NCI-H345 (cell line): ENCODE measurements at places on chromosomes 7 and 10.

DNA sequence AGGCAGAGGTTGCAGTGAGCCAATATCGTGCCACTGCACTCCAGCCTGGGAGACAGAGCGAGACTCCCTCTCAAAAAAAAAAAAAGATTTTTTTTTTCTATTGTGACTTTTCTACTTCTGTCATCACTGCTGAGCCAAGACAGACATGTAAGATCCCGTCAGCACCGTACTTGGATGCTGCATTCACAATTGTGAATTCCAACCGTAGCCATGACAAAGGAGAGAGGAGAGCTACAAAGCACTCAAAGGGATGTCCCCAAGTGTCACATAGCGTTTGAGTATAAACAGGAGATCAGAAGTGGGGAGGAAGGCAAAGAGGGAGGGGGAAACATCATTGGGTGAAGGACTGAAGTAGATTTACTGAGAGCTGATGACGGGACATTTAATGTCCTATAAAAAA, 144.2 kb downstream of the PRPF18 start:
- no peak for DNase-seq

- no peak for DNase-seq
These were observed 76.4 kb downstream of the MBL2 start for GRCh38 chr10:52696232-52696631.

DNA sequence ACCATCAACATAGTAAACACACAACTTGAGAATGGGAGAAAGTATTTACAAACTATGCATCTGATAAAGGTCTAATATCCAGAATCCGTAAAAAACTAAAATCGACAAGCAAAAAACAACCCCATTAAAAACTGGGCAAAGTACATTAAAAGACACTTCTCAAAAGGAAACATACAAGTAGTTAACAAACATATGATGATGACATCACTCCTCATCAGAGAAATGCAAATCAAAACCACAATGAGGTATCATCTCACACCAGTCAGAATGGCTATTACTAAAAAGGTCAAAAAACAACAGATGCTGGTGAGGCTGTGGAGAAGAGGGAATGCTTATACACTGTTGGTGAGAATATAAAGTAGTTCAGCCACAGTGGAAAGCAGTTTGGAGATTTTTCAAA, 125.1 kb downstream of the TFPI2 start:
- no peak for DNase-seq

- DNase-seq, result no peak
These were observed 35.2 kb downstream of the CCDC71L start for GRCh38 chr7:106625678-106626301.

GRCh38 chr7:129958643-129959470, 6.1 kb upstream of the UBE2H start:
- DNase-seq, result no peak

DNA sequence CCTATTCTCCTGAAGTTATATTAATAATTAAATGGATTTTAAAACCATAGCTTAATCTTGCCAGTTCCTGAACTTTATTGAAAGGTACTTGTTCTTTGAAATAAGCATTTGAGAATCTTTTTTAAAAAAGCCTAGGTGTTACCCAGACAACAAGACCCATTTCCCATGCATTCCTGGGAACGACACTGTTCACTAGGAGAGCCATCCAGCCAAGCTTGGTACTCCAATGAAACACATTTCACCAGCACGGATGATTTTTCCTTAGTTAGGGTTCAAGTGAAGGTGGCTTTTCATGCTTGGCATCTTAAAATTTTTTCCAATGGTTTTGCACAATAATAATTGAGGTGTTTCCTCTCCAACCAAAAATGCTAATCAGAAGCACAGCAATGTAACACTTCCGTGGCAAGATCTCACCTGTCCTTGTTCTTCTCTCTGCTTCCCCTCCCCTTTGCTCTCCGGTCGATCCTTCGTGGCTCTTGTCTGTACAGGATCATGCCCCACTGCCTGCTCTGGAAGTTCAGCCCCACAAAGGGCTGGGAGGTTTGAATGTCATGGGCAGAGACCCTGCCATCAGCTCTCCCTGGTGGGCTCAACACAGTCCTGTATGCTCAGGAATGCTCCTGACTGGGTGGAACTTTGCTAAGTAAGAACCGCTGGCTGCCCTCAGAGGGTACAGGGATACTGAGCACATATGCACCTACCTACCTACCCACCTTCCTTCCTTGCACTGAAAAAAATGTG, 69.7 kb upstream of the AQP1 start:
- DNase-seq, result no peak

GRCh38 chr10:44854693-44855350, 56.3 kb upstream of the TMEM72 start:
- no peak for DNase-seq

- DNase-seq, result no peak
These were observed 57.1 kb downstream of the AOC1 start for GRCh38 chr7:150909200-150909995.

DNA sequence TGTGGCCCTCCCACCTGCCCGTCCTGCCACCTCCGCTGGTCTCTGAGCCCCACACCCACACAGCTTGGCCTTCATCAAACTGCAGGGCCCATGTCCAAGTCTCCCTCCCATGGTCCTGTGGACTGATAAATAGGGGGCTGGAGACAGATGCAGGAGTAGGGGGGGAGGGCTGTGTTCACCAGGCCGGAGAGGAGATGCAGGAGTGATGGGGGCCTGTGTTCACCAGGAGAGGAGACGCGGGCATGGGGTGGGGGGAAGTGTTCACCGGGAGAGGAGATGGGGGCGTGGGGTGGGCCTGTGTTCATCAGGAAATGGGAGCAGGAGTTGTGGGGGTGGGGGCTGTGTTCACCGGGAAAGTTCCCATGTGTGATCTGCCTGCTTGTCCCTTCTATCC, 37.0 kb downstream of the JAKMIP3 start:
- no peak for DNase-seq

DNA sequence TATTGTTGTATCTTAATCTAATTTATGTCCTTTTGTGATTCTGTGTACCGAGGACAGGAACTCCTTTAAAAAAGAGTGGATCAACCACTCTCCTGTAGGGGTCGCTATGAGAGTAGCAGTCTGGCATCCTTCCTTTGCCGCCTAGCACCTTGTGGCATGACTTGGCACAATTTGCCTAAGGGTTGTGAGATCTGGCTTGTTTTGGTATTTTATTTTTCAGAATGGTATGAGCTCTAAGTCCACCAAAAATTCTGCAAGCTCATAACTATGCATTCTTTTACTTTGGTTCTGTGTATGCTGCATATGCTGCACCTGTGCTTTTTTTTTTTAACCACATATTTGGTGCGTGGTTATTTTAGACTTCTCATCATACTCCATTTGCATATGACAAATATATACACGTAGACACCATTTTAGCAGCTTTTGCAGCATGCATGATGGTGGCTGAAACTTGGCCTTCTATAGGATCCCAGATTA, 112.8 kb downstream of the CDK14 start:
- no peak for DNase-seq

DNA sequence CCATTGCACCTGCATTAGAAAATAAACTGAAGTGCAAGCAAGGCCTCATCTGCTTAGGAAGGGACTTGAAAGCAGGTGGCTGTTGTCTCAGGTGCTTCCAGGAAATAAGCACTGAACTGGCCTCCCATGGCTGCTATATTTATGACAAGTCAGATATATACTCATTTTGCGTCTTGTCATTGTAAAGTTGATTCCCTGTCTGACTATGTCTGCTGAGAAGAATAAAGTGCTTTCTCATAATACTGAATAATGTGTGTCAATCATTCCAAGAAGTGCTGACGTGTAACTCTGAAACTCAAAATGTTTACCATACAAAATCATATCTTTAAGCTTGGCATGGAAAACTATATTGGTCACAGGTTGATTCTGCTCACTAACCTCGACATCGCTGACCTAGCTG, 44.9 kb upstream of the SVOPL start:
- no peak for DNase-seq

- no peak for DNase-seq
These were observed 50.6 kb downstream of the ABLIM1 start for GRCh38 chr10:114607358-114607998.

- DNase-seq, result no peak
These were observed 28.3 kb downstream of the GBX1 start for GRCh38 chr7:151139071-151139790.

DNA sequence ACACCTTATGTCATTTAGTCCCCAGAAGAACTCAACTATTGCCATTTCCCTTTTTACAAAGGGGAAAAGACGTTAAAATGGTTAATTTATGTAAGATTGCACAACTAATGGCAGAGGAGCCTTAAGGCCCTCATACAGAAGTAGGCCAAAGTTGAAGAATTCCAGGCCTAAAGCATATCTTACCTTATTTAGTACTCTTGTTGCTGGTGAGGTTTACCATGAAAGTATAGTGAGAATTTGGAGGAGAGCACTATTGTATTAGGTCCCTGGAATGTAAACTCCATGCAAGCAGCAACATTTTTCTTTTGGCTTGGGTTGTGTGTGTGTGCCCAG, 731 bp upstream of the CRPPA start:
- no peak for DNase-seq

- no peak for DNase-seq
These were observed 5.3 kb downstream of the PARD3 start for GRCh38 chr10:34809796-34810195.

DNA sequence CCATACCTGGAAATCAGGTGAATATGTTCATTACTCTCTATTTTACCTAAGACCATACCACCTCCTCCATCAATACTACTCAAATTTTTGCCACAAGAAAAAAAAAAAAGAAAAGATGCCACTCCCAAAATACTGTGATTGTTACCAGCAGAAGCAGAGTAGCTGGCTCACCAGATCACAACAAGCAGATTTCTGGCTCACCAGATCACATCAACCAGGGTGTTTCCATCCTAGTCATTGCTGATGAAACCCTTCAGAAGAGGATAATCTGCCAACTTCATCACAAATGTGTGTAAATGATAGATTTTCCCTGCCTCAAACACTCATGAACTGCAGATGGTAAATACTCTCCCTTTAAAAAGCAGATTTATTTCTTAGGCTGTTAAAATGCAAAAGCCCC, 109.7 kb upstream of the NAMPT start:
- DNase-seq, result no peak

GRCh38 chr7:117827862-117828261, 45.4 kb downstream of the CTTNBP2 start:
- DNase-seq, result peak; percentile 49

DNA sequence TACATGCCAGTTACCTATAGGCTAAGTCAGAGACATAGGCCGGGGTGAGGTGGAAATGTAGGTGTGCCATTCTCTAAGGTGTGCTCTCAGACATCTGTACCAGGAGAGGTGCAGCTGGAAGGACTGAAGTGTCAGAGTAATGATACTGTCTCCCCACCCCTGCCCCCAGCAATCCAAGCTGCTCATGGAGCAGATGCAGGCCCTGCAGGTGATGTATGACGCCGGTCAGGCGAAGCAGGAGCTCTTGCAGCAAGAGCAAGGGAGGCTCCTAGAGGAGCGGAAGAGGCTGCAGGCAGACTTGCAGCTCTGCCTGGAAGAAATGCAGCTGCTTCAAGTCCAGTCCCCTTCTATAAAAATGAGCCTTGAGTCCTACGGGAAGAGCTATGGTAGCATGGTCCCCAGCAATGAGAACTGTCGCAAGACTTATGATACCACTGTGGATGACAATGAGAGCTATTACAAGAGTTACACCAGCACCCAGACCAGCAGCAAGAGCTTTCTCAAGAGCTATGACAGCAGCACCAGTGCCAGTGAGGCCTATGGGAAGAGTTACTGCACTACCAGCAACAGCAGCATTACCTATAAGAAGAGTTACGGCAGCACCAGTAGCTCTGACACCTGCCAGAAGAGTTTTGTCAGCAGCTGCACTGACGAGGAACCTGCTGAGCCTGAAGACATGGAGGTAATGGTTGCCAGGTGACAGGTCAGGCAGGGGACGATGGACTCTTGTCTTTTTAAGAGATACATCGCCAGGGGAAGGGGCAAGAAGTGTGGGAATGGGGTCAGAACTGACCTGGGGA, 18.4 kb upstream of the FLNC start:
- peak; percentile 77 for DNase-seq

- DNase-seq, result no peak
These were observed 75.4 kb upstream of the PDSS1 start for GRCh38 chr10:26621889-26622711.

DNA sequence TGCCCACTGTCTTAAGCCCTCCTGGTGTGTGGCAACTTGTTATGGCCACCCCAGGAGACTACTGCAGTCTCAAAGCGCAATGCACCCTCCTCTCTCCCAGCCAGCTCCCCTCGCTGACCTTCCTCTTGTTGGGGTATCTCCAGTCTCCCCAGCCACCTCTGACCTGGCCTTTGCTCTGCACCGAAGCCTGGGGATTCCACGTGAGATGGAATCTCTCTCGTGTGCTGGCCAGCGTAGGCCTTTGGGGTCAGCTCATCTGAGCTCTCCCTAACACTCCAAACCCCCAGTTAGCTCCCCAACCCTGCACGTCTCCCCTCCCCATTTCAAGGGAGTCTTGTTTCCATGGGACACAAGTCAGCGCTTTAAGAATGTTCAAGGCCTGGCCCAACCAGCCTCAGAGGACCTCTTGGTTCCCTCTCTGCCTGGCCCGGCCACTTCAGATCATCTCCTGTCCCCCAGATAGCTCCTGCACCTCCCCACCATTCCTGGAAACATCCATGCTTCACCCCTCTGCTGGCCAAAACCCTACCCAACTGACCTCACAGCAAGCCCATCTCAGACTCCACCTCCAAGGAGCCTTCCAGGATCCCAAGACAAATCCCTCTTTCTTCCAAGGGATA, 11.2 kb downstream of the ITPRIP start:
- no peak for DNase-seq

- DNase-seq, result no peak
These were observed 320.6 kb downstream of the FRMD4A start for GRCh38 chr10:14010101-14010558.

GRCh38 chr10:77965294-77965693, 38.7 kb upstream of the DLG5 start:
- no peak for DNase-seq

DNA sequence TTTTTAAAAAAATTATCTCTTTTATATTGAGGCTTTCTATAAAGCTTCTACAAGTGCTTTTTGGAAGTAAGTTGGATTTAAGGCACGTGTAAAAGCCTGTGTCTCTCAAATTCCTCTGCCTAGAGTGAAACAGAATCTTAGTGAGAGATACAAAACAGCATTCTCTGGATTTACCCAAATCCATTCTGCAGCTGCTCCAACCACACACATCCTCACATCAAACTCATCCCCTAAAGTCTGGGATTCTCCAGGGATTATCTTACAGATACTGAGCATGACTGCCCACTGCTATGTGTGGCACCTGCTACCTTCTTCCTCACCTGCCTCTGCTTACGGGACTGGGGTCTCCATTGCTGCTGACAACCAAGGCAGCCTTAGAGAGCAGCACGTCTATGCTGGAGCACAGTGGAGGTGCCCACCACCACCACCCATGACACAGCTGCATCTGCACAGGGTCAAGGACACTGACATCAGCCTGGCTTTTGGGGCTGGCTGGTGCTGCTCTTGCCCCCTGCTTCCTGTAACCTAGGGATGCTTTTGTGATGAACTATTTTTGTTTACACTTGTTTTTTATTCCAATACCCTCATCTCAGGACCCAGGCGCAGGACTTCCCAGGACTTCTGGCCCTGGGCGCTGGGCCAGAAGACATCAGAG, 139.2 kb upstream of the NAMPT start:
- DNase-seq, result no peak
